ENCODE measurements at places on chromosomes 1 and 21.

DNA sequence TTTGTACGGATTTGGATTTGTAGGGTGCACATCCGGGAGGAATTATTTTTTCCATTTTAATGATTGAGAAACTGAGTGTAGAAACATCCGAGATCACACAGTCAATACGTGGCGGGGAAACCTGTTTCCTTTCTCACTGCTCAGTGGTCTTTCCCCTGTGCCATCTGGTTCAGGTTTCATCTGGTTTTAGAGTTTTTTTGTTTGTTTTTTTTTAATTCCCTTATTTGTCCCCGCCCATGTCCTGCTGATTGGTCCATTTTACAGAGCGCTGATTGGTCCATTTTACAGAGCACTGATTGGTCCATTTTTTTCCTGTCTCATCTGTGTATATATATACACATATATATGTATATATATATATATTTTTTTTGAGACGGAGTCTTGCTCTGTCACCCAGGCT, 6.0 kb downstream of the TRPM2 start:
- no peak for DNase-seq
- no peak overlapping the region for H3K27ac ChIP-seq
- H3K4me1 ChIP-seq, result peaks cover 18% of the 10 kb centered on the region
- peaks cover 27% of the 10 kb centered on the region for H3K36me3 ChIP-seq
- H3K27me3 ChIP-seq, result peaks cover 7% of the 10 kb centered on the region

DNA sequence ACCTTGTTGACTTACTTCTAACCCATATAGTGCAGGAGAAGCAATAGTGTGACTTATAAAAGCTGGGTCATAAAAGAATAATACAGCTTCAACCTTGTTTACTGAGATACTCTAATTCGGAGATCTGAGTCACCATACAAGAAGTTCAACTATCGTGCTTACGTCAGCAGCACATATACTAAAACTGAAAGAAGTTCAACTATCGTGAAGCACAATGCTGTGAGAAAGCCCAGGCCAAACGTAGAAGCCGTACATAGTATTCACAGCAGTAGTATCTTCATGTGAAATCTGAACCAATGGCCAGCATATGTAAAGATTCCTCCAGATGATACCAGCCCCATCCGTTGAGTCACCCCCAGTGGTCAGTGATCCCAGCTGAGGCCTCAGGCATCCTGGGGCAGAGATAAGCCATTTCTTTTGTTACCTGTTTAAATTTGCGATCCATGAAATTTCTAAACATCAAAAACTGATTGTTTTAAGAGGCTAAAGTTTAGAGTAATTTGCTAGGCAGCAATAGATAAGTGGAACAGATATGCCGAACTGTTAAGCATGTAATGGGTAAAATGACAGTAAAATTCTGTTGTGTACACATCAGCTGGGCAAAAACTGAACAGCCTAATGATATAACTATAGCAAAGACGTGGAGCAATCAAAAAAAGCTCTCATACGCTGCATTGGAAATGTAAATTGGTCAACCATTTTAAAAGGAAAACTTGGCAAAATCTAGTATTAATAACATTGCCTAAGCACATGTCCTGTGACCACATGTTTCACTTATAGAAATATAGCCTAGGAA, 53.9 kb upstream of the SAMD13 start:
- H3K4me3 ChIP-seq, result no peak overlapping the region
- no peak overlapping the region for H3K27ac ChIP-seq
- H3K4me1 ChIP-seq, result no peaks in the 10 kb centered on the region
- no peaks in the 10 kb centered on the region for H3K27me3 ChIP-seq
- H3K36me3 ChIP-seq, result no peaks in the 10 kb centered on the region
- DNase-seq, result no peak

- peaks cover 28% of the 10 kb centered on the region for H3K27me3 ChIP-seq
- DNase-seq, result no peak
- H3K4me1 ChIP-seq, result peaks cover 17% of the 10 kb centered on the region
- no peak overlapping the region for H3K27ac ChIP-seq
Observed at GRCh38 chr1:15238789-15239188, 8.2 kb upstream of the FHAD1 start.

DNA sequence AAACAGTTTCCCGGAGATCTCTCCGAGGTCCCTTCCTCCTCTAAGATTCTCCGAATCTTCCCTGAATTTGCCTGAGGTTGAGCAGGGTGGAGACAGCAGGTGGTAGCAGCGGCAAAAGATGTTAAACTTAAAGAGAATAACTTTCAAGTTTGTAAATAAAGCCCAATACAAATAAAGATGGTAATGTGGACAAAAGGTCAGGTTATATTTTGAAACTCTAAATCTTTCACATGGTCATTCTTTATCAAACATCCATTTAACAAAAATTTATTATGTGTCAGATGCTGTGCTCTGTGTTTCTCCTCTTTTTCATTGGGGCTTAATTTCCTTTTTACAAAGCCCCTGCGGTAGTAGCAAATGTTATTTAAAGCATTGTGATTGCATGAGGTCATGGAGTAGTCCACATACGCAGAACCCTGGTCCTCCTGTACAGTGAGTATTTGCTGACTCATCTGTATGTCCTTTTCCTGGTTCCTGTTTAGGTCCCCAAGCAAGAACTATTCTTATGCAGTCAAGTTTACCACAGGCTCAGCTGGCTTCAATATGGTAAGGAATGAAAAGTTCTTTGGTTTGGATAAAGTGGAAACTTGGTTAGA, 119.2 kb downstream of the ITSN1 start:
- no peaks in the 10 kb centered on the region for H3K36me3 ChIP-seq
- H3K27ac ChIP-seq, result no peak overlapping the region
- H3K4me1 ChIP-seq, result no peaks in the 10 kb centered on the region

GRCh38 chr21:35476621-35477395, 427.7 kb upstream of the RUNX1 start:
- H3K4me3 ChIP-seq, result no peak overlapping the region
- peaks cover 25% of the 10 kb centered on the region for H3K4me1 ChIP-seq
- peaks cover 13% of the 10 kb centered on the region for H3K27me3 ChIP-seq
- H3K36me3 ChIP-seq, result peaks cover 3% of the 10 kb centered on the region
- H3K27ac ChIP-seq, result no peak overlapping the region
- no peak for DNase-seq

GRCh38 chr1:27863538-27863915, 8.8 kb upstream of the THEMIS2 start:
- no peak for DNase-seq
- H3K27ac ChIP-seq, result no peak overlapping the region
- no peaks in the 10 kb centered on the region for H3K27me3 ChIP-seq
- no peak overlapping the region for H3K4me3 ChIP-seq
- H3K36me3 ChIP-seq, result no peaks in the 10 kb centered on the region

GRCh38 chr1:55155522-55155921, 59.6 kb downstream of the USP24 start:
- H3K27me3 ChIP-seq, result no peaks in the 10 kb centered on the region
- DNase-seq, result no peak
- peaks cover 24% of the 10 kb centered on the region for H3K4me1 ChIP-seq
- H3K4me3 ChIP-seq, result no peak overlapping the region
- peaks cover 67% of the 10 kb centered on the region for H3K36me3 ChIP-seq
- H3K27ac ChIP-seq, result no peak overlapping the region

DNA sequence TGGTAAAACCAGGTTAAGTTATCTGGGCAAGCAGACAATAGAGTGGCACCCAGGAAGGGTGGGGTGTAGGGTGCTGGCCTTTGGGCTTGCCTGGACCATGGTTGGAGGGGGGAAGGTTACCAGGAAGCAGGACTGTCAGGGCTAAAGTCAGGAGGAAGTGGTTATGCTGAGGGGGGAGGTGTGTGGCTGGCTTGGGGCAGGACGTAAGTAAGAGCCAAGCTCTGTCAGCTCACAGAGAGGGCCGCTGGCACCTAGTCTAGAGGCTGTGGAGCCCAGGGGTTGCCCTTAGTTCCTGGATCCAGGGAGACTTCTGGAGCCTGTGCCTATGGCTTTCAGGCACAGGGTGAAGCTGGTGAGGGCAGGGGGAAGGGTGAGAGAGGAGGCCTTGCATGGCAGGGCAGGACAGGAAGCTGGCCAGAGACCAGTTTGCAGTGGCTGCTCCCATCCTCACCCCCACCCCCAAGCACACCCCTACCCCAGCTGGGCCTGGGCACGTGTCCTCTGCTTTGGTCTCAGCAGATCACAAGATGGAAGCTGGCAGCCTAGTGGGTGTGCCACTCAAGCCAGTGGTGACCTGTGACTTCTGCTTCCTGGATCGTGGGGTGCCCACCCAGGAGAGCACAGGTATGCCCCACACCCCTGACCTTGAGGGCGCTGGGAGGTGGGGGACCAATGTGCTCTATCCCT, 20.5 kb upstream of the SMYD3 start:
- H3K36me3 ChIP-seq, result no peaks in the 10 kb centered on the region
- DNase-seq, result no peak
- no peak overlapping the region for H3K4me3 ChIP-seq
- peaks cover 5% of the 10 kb centered on the region for H3K4me1 ChIP-seq
- H3K27me3 ChIP-seq, result no peaks in the 10 kb centered on the region
- peak overlapping the region; percentile 77 for H3K27ac ChIP-seq

- no peak overlapping the region for H3K4me3 ChIP-seq
- H3K4me1 ChIP-seq, result peaks cover 52% of the 10 kb centered on the region
- H3K27me3 ChIP-seq, result no peaks in the 10 kb centered on the region
- H3K27ac ChIP-seq, result no peak overlapping the region
- peaks cover 24% of the 10 kb centered on the region for H3K36me3 ChIP-seq
Observed at GRCh38 chr21:42225571-42226155, 6.7 kb downstream of the ABCG1 start.

DNA sequence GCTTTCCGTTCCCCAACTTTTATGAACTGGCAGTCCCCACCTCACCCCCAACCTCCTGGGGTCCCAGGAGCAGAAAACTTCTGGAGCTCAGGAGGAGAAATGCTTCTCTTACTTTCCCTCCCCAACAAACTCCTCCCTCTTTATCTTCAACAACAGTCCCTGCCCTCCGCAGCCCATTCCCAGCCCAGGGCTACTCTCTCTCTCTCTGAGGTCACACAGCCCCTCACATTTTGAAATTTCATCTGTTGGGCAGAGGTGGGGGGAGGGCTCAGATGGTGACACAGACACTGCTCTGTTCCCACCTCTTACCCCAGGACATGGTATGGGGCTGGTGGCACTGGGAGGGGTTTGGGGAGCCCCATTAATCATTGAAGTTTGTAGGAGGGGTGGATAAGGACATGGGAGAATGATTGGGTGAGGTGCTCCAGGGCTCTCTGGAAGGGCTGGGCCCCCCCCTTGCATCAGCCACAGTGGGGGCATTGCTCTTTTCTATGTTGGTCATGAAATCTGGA, 6.0 kb downstream of the PIK3CD start:
- no peak for DNase-seq
- peaks cover 64% of the 10 kb centered on the region for H3K36me3 ChIP-seq
- H3K4me1 ChIP-seq, result peaks cover 61% of the 10 kb centered on the region
- no peaks in the 10 kb centered on the region for H3K27me3 ChIP-seq
- peak overlapping the region; percentile 63 for H3K4me3 ChIP-seq

GRCh38 chr1:170734412-170735175, 70.7 kb downstream of the PRRX1 start:
- DNase-seq, result no peak
- H3K4me3 ChIP-seq, result no peak overlapping the region
- no peaks in the 10 kb centered on the region for H3K27me3 ChIP-seq
- no peak overlapping the region for H3K27ac ChIP-seq
- H3K36me3 ChIP-seq, result no peaks in the 10 kb centered on the region

DNA sequence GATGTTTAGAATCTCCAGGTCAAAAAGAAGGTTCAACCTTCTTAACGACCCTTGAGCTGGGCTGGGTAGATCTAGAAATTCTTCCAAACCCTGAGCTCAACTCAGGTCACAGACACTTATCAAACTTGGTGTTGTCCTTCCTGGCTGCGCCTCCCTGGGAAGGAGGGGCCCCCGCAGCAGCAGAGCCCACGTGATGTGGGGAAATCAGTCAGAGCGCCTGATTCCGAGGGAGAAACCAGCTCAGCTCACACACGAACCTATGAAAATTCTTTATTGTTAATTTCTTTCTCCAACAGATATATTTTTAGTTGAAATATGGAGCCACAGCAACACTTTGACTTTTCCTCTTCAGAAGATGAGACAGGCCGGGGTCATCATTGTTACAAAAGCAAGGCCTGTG, 24.3 kb upstream of the CLSTN1 start:
- H3K4me1 ChIP-seq, result peaks cover 9% of the 10 kb centered on the region
- no peak for DNase-seq
- no peak overlapping the region for H3K27ac ChIP-seq
- H3K4me3 ChIP-seq, result no peak overlapping the region

DNA sequence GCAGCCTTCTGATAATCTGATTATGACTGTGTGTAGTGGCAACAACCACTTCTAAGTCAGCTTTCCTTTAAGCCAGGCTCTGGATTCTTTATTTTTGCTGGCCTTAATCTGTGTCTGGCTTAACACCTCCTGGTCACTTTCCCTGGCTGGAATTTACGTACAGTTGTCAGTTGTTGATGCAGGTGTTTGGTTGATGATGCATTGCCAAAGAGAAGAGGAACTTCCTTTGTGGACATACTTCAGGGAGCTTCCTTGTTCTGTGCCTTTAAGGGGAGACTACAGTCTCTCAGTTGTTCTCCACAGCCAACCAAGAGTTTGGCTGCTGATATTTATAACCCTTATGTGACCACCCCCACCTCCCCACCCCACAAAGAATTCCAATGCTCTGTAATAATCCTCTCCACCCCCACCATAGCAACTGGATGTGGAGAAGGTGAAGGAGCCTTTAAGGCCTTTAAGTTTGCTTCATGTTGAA, 96.0 kb upstream of the BMP8A start:
- H3K27me3 ChIP-seq, result no peaks in the 10 kb centered on the region
- H3K27ac ChIP-seq, result no peak overlapping the region
- H3K4me1 ChIP-seq, result peaks cover 55% of the 10 kb centered on the region
- H3K4me3 ChIP-seq, result no peak overlapping the region
- peaks cover 45% of the 10 kb centered on the region for H3K36me3 ChIP-seq

DNA sequence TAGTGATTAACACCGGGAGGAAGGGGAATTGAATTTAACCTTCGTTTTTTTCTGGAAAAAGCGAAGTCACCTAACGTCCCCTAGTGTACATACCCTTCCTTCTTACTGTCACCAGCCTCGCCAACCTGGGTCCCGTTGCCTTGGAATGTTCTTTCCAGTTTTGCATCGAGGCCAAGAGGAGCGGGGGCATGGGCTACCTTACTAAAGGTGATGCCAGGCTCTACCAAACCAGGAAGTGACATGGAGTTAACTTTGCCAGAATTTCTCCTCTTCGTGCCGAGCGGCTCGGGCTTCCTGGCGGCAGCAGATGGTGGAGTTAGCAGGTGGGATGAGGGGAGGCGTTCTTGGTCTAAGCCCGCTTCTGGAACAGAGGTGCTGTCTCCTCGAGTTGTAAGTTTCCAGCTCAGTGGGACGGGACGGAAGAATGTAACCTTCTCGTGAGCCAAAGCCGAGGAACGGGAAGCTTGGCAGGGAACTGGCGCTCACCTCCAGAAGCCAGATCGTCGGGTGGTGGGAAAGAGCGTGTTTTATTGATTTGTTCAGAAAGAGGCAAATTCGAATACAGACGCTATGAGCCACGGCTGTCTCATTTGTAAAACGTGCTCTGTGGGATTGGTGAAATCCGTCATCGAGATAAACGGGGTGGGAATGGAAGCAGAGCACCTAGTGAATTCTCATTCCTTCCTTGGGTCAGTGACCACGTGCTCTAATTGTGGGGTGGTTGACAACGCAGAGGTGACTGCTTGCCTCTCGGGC, 486 bp downstream of the NIPAL3 start:
- peak overlapping the region; percentile 96 for H3K4me3 ChIP-seq
- peaks cover 21% of the 10 kb centered on the region for H3K36me3 ChIP-seq
- H3K27me3 ChIP-seq, result no peaks in the 10 kb centered on the region
- H3K27ac ChIP-seq, result peak overlapping the region; percentile 87
- no peak for DNase-seq

- no peaks in the 10 kb centered on the region for H3K36me3 ChIP-seq
- no peaks in the 10 kb centered on the region for H3K27me3 ChIP-seq
- H3K4me1 ChIP-seq, result no peaks in the 10 kb centered on the region
Observed at GRCh38 chr1:177650947-177651346, 318.9 kb downstream of the SEC16B start.

Data from activated T-helper 2 cell treated with anti-CD3 and anti-CD28 coated beads, Interferon-gamma antibody, Interleukin-2, Interleukin-4, amounts not matched to agents 10 μg/mL and 5 μg/mL and 100 μg/mL, durations not matched to agents 14 hours and 24 hours and 36 hours (primary cell).